IMR-90 (cell line): ENCODE measurements at places on chromosomes 2 and 18. TPM values are rescaled to one million over a fixed set of nuclear protein-coding genes. Genes with fewer than 3 reads are reported as not detected.

DNA sequence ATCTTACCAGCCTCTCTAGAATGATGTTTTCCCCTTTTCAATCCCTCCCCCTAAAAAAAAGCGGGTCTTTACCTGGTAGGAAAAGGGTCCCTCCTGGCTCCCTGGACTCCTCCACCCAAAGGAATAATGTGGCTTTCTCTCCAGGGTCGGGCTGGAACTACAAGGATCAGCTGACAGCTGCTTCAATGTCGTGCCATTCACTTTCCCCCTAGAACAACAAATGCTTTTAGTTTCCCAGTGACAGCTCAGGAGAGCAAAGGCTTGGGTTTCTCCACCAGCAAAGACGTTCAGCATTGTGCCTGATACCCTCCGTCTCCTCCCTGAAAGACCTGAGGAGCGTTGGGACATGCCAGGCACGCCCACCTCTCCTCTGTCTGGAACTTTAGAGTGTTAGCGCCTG lies 173.8 kb upstream of the SIX3 start:
- DNase-seq, result no peak

DNA sequence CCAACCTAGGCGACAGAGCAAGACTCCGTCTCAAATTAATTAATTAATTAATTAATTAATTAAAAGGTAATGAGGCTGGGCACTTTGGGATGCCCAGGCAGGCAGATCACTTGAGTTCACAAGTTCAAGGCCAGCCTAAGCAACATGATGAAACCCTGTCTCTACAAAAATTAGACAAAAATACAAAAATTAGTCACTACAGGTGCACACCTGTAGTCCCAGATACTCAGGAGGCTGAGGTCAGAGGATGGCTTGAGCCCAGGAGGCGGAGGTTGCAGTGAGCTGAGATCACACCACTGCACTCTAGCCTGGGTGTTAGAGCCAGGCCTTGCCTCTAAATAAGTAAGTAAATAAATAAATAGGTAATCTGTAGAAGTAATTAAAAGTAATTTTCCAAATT lies 6.8 kb downstream of the SF3B1 start:
- no peak for DNase-seq

- DNase-seq, result peak; percentile 47
Measured at GRCh38 chr2:225122583-225123486, 80.6 kb upstream of the DOCK10 start.

DNA sequence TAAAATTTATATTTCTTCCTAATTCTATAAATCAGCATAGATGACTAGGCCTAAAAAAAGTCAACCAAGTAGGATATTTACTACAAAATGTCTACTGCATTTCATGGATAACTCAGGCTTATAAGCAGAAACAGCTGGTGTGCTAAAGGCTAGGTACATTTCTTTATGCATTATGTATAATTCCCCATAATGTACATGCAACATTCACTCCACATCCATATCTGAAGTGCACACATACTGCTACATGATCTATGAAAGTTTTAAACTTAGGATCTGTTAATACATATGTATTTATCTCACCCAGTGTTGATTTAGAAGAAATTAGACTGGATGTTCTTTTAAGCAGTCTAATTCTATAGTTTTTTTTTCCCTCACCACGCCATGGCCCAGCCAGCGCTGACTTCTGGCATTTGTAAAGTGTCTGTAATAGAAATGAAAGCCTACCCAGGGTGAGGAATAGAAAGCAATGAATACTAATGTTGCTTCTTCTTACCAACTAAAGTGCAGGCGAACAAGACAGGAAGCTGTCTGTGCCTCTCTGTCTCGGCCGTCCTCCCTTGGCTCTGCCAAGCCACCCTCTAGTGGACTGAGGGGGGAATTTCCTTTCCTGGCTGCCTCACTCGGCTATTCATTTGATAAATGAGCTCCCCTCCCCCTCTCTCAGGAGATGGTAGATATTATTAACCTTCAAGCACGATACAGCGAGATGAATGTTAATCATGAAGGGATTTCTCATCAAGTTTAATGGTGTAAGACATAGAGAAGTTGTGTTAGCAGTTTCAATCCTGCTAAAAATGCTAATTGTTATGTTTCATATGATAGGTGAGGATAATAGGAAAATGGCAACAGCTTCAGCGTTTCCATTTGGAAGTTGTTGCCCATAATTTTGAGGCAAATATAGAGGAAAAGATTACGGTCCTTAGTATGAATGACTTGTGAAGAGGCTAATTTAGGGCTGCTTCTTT lies 384.5 kb downstream of the MTX2 start:
- DNase-seq, result peak; percentile 55

- no peak for DNase-seq
Measured at GRCh38 chr2:149388120-149388816, 57.9 kb downstream of the LYPD6 start.

The MYO5B gene
- total RNA-seq, result 0.54 and 0.56 TPM in 2 replicates

The C2orf72 gene
- total RNA-seq, result 0.18 TPM in 1 of 2 replicates, not detected in the other

The AKAIN1 gene
- total RNA-seq, result not detected in 2 replicates

The BOLL gene
- not detected in 2 replicates for total RNA-seq

The ZC3H6 gene
- 2.0 and 2.2 TPM in 2 replicates for total RNA-seq

The PPM1G gene
- total RNA-seq, result 95.9 and 99.2 TPM in 2 replicates

The FRZB gene
- total RNA-seq, result 0.18 and 0.28 TPM in 2 replicates
